NCI-H1417 treated with DMSO at 0.1 percent for 48 hours (cell line): ENCODE measurements at places on chromosomes 5 and 9.

GRCh38 chr5:75338408-75338807 is 1.4 kb downstream of the HMGCR start:
- DNase-seq, result no peak

GRCh38 chr5:177336603-177337494 is 14.6 kb downstream of the LMAN2 start:
- DNase-seq, result no peak

GRCh38 chr5:18749763-18750162 is 1115.5 kb downstream of the TAF11L14 start:
- DNase-seq, result no peak

- DNase-seq, result no peak
These were observed 1.3 kb downstream of the TRIM7 start for GRCh38 chr5:181203777-181204112.

GRCh38 chr9:98899408-98900056 is 44.2 kb upstream of the COL15A1 start:
- DNase-seq, result no peak

GRCh38 chr5:14781106-14781505 is 90.5 kb downstream of the ANKH start:
- no peak for DNase-seq

DNA sequence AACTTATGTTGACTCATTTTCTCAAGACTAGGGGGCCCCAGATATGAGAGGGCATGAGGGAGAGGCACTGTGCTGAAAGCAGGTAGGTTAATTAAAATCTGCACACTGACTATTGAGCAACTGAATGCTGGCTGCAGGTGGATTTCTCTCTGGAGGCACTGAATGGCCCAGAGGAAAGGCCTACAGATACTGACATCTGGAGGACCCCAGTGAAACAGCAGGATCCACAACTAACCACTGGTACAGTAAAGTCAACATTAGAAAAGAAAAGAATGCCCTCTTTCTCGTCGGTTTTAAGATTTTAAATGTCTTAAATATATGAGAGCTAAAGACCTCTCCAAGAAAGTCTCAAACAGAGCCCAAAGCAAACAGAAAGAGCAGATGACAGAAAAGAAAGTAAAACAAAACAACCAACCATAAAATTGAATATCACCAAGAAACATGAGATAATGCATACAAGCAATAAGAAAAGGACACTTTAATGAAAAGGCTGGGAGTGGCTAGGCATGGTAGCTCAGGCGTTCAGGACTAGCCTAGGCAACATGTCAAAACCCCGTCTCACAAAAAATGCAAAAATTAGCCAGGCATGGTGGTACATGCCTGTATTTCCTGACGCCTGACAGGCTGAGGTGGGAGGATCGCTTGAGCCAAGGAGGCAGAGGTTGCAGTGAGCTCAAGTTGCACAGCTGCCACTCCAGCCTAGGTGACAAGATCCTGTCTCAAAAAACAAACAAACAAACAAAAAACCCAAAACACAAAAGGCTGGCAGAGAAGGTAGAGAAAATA is 43.3 kb downstream of the PUM3 start:
- no peak for DNase-seq

- no peak for DNase-seq
These were observed 99.2 kb downstream of the NR6A1 start for GRCh38 chr9:124671861-124672260.

- no peak for DNase-seq
These were observed 35.7 kb downstream of the LHX2 start for GRCh38 chr9:124047251-124047672.

- no peak for DNase-seq
These were observed 28.5 kb upstream of the PUM3 start for GRCh38 chr9:2872250-2872930.

DNA sequence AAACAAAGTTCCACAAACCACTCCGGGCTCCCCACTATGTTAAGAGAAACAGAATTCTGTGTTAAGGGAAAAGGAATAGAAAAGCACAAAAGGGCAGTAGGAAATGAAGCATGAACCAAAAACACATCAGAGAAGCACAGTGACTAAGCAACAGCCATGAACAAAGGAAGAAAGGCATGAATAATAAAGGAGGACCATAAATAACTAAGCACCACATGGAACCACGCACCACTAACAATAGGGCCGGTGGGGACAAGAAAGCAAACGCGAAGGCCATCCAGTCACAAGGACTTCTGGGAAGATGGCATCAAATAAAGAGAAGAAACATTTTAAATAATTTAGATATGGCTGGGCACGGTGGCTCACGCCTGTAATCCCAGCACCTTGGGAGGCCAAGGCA is 18.0 kb downstream of the PRUNE2 start:
- no peak for DNase-seq

DNA sequence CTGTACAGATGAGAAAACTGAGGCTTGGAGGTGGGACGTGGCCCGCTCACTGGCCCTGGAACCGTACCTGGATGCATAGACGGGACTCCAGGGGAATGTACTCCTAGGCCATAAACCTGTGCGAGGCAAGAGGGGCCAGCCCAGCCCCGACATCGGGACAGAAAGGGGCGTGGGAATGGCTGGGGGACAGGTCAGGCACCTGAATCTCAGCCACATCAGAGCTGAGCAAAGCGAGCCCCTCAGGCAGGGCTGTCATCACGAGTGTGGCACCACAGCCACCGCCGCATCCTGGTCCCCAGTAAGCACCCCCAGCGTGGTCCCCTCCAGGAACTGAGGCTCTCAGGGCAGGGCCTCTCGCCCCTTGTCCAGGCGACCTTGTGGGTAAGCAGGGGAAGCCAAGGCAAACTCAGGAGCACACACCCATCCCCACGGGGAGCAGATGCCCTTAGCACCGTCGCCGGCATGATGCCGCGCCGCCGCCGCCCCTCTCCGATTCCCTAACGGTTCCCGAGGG is 16.5 kb downstream of the NACC2 start:
- DNase-seq, result no peak

- peak; percentile 8 for DNase-seq
These were observed 8.6 kb downstream of the TEK start for GRCh38 chr9:27117489-27118135.

GRCh38 chr5:142821733-142822487 is 51.7 kb downstream of the ARHGAP26 start:
- no peak for DNase-seq

- no peak for DNase-seq
These were observed 13.6 kb downstream of the CSF2 start for GRCh38 chr5:132087176-132087575.

- no peak for DNase-seq
These were observed 56.9 kb upstream of the BARHL1 start for GRCh38 chr9:132525308-132526023.

DNA sequence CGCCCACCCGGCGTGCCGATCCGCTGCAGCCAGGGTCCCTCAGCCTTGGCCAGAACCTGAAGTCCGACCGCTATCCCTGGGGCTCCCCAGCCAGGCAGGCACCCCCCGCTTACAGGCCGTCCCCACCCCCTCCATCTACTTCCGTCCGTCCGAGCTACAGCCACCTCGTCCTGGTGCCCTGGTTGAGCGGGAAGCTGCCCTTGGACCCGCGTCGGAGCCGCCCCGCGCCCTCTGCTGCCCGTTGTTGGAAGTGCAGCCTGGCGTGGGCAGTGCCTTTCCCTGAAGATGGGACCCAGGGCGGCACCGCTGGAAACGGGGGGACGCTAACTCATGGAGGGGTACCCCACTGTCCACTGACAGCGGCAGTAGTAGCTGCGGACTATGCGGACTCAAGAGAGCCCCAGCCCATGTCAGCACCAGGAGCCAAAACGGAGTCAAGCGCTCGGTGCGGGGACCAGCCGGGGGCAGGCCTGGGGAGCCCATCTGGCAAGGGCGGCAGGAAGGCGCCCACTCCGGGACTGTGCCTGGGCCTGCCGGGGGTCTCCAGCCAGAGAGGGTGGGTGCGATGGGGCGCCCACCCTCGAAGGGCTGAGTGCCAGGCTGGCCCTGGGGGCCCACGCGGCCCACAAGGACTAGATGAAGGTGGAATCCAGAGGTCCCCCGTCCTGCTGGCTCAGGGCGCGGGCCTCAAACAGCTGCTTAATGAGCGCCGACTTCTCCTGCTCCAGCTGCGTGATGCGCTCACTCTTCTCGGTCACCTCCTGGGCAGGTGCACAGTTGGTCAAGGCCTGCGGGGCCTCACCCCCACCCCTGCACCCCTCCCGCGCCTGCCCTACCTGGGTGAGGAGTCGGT is 6.1 kb downstream of the SAPCD2 start:
- DNase-seq, result no peak

GRCh38 chr9:103680581-103680980 is 413.5 kb upstream of the SMC2 start:
- DNase-seq, result no peak

- no peak for DNase-seq
These were observed 64.5 kb downstream of the PAM start for GRCh38 chr5:102819634-102820033.

DNA sequence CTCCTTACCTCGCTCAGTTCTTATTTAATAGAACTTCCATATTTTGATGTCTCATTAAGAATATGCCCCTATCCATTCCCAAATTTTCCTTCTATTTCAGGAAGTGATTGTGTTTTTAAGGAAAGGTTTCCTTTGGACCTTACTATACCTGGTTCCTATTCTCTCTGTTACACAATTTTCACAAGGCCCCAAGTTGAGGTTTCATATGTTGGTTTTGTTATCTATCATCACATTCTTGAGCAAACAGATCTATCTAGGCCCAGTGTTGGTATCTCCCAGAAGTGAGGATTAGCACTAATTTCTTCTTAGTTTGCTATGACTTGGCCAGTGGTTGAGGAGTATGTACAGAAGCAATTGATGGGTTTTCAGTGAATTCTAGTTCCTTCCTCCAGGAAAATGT is 41.5 kb downstream of the ALG2 start:
- DNase-seq, result no peak

DNA sequence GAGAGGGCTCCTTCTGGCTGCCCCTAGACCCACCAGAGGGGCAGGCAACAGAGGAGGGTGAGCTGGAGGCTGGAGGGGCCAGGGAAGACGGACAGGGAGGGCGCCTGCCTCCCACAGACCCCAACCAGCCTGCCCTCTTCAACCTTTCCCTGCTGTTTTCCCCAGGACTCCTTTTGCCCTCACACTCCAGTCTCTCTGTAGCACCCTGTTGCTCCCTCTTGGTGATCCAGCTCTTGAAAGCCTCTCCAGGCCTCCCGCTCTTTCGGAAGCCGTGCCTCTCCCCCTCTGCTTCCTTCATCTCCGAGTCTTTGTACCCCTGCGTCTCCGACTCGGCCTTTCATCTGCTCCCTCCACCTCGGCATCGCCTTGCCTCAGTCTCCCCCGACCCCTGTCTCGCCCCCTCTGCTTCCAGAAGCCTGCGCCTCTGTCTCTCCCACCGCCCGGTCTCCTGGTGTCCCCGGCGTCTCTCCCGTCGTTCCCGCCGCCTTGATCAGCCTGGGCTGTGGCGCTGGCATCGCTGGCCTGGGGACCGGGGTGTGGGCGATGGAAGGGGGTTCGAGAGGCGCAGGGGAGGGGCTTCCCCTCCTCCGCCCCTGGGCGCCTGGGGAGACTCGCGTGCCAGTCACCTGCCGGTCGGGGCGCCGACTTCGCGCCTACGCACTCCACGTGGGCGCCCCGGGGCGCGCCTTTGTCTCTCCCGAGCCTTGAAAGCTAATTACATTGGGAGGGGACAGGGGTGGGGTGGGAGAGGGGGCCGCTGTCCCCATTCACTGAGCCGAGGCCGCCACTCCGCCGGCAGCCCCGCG is 5.3 kb upstream of the PRDM12 start:
- no peak for DNase-seq

- DNase-seq, result no peak
These were observed 21.6 kb downstream of the AMBP start for GRCh38 chr9:114056527-114056926.
